Occipital lobe (tissue), 3 donors: ENCODE measurements at places on chromosomes 1 and 21. TPM values are rescaled to one million over a fixed set of nuclear protein-coding genes. Genes with fewer than 3 reads are reported as not detected.

The SLC22A15 gene
- total RNA-seq, result 11.4 TPM

The UBE2U gene
- not detected for total RNA-seq

The TRIM58 gene
- total RNA-seq, result 3.1 TPM

The CACYBP gene
- 103 TPM for total RNA-seq

The FAM131C gene
- 1.7 TPM for total RNA-seq

The CFAP107 gene
- not detected for total RNA-seq

The RNU1-1 gene
- under 0.01 TPM for total RNA-seq

The KIAA1614 gene
- 5.6 TPM for total RNA-seq

The EPHA8 gene
- 0.94 TPM for total RNA-seq

The TAF1A gene
- total RNA-seq, result 27.8 TPM

The SPRR5 gene
- not detected for total RNA-seq

The CLCA1 gene
- total RNA-seq, result 0.16 TPM

The CNKSR1 gene
- 3.1 TPM for total RNA-seq

The CYP4A11 gene
- total RNA-seq, result not detected

The LCE3D gene
- total RNA-seq, result not detected

The ADCY10 gene
- 0.62 TPM for total RNA-seq

The KRTAP12-2 gene
- not detected for total RNA-seq

The SFPQ gene
- total RNA-seq, result 342 TPM

The HMCN1 gene
- total RNA-seq, result 2.0 TPM

The OR10J5 gene
- total RNA-seq, result not detected
